ENCODE measurements at places on chromosomes 12 and 14.

DNA sequence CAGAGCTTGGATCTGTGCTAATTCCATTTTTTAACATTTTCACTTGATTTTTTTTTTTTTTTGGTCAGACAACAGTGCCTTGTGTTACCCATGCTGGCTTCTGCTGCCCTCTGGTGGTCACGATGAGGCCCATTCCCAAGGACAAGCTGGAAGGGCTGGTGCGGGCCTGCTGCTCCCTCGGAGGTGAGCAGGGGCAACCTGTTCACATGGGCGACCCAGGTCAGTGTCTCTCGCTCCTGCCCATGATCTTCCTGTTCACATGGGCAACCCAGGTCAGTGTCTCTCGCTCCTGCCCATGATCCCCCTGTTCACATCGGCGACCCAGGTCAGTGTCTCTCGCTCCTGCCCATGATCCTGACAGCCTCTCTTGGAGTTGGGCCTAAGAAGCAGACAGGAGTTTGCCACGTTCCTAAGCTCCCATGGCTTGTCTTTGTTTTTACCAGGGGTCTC lies 59.4 kb downstream of the DGLUCY start:
- peak; percentile 62 for DNase-seq

DNA sequence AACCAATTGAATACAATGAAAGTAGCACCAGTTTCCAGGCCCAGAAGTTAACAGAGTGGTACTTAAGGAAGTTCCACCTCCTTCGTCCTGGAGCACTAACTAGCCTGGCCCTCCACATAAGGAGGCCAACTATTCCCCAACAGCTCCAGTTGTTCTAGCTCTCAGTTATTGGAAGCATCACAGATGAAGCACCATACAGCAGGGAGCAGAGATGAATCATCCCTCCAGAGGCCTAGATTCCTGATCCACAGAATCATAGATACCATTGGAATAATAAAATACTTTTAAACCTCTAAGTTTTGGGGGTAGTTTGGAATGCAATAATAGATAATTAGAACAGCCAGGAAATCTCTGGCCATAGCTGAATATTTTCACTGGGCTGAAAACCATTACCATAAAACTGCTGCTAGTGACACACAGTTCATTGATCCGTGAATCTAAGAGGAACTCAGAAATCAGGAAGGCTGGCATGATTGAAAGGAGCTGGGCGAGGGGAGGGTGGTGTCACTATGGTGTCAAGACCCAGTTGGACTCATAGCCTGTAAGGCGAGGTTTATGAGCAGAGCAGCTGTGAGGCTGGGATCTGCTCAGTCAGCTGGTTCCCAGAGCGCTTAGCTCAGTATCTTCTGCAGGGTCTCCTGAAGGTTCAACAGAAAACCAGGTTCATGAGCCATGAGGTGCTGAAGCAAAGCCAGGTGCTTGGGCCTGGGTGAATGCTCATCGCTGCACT lies 371.4 kb upstream of the TMTC1 start:
- DNase-seq = no peak

GRCh38 chr12:57461276-57461916 lies 1.8 kb downstream of the GLI1 start:
- DNase-seq = no peak

DNA sequence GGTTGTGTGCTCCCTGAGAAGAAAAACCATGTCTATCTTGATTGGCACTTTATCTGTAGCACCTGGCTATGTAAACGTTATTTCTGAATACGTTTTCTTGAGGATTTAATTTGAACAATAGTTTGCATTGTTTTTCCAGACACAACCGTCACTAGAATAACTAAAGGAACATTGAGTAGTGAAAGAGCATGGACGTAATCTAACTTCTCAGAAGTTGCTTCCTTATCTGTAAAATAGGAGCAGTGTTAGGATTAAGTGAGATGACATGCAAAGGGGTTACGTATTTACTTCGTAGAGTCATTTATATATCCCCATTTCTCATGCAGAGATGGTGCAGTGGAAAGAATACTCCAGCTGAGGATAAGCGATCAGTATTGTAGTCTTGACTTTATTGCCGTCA lies 8.1 kb downstream of the AEBP2 start:
- DNase-seq = no peak

DNA sequence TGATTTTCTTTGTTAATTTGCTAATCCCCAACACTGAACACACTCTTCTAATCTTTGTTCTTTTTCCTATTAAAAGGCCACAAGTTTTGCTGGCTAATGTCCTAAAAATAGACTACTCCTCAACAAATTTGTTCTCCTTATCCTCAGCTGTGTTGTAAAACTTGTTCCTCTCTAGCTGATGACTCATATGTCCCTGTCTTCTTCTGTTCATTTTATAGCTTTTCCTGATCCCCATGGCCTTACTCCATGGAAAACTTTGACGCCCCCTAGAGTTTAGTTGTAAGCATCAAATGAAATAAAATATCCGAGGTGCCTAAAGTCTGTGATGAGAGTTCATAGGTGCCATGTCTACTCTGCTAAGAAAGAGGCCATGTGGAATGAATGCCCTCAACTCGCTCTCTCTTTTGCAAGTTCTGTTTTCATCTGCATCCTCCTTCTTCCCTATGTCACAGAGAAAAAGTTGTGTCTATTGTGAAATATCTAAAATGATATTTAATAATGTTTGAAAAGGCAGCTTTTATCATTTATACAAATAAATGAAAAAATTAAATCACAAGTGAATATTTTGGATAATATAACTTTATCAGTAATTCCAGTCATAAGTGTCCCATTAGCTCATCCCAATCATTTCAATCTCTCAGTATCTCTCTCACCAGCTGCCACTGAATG lies 237.9 kb downstream of the IPO8 start:
- DNase-seq = no peak
